ENCODE measurements at places on chromosomes 11 and 22.

GRCh38 chr11:6437423-6437822 lies 3.4 kb downstream of the HPX start:
- no peak for DNase-seq

DNA sequence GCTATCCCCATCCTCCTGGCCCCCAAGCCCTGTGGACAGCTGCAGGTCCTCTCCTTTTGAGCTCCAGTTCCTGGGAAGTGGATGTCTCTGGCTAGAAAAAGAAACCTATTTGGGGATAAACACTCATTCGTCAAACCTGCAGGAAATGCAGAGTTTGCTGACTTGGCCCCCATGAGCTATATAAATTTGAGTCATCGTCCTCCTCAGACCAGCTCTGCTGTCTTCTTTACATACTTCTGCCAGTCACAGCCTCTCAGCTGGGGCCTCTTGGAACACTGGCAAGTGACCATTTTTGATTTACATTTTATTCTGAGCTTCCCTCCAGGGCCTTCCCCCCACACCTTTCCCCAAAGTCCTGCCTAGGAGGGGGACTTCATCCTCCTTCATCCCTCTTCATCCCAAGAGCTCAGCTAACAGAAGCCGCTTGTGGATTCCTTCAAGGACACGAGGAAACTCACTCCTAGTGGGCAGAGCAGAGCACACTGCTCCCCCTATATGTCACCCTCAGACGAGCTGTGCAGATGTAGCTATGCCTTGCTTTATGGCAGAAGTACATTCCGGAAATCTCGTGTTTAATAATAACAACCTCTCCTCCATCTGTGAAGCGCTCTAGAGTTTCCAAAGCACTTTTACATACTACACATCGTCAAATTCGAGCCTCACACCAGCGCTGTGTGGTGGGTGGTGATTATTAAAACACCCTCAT lies 131.8 kb downstream of the FEZ1 start:
- DNase-seq: no peak

GRCh38 chr11:69922015-69922595 lies 102.9 kb upstream of the FGF3 start:
- DNase-seq: no peak

GRCh38 chr11:11073996-11074395 lies 216.1 kb upstream of the ZBED5 start:
- DNase-seq: no peak

DNA sequence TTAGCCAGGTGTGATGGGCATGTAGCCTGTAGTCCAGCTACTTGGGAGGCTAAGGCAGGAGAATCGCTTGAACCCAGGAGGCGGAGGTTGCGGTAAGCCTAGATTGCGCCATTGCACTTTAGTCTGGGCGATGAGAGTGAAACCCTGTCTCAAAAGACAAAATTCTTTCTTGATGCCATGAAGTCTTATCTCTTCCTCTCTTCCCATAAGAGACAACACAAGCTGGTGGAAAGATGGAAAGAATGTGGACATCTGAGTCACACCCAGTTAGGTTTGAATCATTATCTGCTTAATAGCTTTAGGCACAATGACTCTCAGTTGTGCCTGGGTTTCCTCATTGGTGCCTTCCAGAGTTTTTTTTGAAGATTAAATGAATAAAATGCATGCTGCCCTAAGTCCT lies 35.3 kb downstream of the KREMEN1 start:
- DNase-seq: no peak

GRCh38 chr11:93718057-93718563 lies 23.2 kb downstream of the TAF1D start:
- DNase-seq: no peak

- no peak for DNase-seq
Measured at GRCh38 chr22:39129081-39129480, 23.4 kb downstream of the CBX7 start.

- DNase-seq: no peak
Measured at GRCh38 chr11:99693941-99694492, 673.3 kb downstream of the CNTN5 start.

DNA sequence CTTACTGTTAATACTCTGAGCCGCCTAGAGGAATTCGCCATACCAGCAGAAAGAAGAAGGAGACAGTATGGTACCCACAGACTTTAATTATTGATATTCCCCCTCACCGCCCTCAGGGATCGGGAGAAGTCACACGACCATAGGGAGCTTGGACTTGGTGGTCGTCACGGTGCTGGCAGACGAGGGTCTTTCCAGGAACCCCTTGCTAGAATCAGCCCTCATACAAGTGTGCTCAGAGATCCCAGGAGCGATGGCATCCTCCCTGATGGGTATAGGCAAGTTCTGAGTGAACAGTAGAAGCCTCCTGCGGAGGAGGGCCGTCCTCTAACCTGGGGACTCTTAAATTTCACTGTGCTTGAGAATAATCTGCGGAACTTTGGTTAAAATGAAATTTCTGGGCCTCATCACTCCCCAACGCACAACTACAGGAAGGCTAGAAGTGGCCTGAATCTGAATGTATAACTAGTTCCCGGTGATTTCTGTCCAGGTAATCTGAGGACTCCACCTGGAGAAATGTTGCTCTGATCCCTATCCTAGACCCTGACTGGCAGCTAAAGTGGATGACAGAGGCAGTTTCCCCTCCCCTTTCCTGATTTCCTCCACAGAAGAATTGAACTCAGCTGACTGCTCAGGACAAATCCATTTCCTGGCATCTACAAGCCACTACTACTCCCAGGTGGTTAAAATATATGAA lies 4.5 kb downstream of the VSIG2 start:
- no peak for DNase-seq

- DNase-seq: no peak
Measured at GRCh38 chr11:76626921-76627401, 43.6 kb downstream of the LRRC32 start.

- DNase-seq: no peak
Measured at GRCh38 chr11:57325735-57326048, 940 bp upstream of the TNKS1BP1 start.

Measured in left hindlimb (tissue), 1 donor.